Mesendoderm (in vitro differentiated cells): ENCODE measurements at places on chromosomes 3 and 15.

- no peak for DNase-seq
Observed at GRCh38 chr3:47901280-47901833, 98.4 kb downstream of the DHX30 start.

- no peak for DNase-seq
Observed at GRCh38 chr15:98581715-98582114, 66.6 kb upstream of the IGF1R start.

GRCh38 chr3:15722877-15723623 lies 74.7 kb downstream of the ANKRD28 start:
- no peak for DNase-seq

DNA sequence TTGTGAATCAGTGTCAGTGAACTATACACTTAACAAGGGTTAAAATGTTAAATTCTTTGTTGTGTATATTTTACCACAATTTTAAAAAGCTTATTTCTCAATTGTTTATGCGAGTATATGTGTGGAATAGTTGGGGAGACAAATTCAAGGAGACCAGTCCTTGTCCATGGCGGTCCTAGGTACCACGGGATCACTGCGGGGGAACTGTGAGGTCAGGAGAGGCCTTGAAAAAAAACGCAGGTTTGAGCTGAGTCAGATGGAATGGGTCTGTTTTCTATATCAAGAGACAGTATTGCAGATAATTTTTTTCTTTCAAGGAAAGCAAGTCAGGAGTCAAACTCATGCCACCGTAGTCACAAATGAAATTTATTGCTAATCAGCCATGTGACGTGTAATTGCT lies 18.5 kb downstream of the IGF1R start:
- DNase-seq: no peak

DNA sequence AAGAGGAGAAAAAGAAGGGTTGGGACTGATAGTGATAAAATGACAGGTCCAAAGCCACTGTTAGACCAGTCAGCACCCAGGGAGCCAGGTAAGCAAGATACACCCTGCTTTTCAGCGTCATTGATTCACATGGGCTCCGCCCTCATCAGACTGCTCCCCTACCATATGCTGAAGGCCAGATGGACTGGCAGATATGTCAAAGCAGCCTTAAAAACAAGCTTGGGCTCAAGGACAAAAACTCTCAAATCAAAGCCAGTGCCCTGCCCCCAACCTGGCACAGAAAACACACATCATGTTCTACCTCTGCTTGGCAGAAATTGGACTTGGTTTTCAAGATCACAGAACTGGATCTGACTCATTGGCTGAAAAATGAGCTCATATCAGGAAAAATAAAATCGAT lies 33.4 kb downstream of the SH3BP5 start:
- no peak for DNase-seq

- DNase-seq: no peak
Observed at GRCh38 chr3:123695731-123696640, 111.1 kb upstream of the HACD2 start.

GRCh38 chr3:184741798-184742675 lies 30.2 kb upstream of the MAGEF1 start:
- DNase-seq: no peak

DNA sequence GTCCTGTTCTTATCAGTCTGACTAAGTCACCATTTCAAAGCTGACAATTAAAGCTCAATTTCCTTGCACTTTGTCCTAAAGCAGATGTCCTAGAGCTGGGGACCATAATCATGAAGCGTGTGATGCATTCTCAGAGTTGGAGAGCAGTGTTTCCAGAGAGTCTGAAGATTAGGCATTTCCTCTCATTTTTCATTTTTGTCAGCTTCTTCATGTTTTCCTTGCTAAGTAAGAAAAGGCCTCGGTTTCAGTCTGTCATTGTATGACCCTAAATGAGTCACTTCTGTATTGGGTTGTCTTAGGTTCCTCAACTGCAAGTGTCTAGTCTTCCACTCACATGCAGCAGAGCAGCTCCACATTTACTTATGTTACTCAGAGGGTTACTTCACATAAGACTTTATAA lies 257.2 kb upstream of the TPRG1 start:
- DNase-seq: no peak

DNA sequence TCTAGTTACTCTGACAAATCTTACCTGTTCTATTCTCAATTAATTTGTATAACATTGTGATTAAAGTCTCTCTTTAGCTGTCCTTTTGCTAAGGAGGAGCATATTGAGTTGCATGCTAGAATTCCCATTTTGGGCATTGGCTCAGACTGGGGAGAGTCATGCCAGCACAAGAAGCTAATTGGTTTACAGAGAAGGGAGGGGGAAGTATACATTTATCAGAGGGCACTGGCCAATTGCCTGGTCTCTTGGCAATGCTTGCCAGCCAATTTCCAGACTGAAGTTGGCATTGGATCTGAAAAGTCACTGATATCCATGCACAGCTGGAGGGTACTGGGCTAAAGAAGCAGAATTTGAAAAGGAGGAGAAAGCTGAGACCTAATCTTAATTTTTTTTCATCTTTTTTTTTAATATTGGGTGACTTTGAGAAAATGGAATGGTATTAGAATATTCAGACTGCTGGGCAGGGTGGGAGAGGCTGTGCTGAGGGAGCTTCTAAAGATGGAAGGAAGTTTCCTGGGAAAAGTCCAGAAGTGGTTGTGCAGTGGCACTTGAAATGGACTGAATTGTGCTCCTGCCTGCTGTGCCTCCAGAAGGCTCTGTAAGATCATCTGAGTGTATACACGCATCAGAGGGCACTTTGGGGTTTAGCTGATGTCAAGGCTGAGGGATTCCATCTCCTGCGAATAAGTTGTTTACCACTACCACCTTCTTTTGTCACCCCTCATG lies 365.2 kb upstream of the DPH6 start:
- no peak for DNase-seq

- no peak for DNase-seq
Observed at GRCh38 chr15:90690585-90690984, 26.6 kb upstream of the BLM start.

GRCh38 chr3:31462050-31462569 lies 70.6 kb upstream of the STT3B start:
- DNase-seq: peak; percentile 38

DNA sequence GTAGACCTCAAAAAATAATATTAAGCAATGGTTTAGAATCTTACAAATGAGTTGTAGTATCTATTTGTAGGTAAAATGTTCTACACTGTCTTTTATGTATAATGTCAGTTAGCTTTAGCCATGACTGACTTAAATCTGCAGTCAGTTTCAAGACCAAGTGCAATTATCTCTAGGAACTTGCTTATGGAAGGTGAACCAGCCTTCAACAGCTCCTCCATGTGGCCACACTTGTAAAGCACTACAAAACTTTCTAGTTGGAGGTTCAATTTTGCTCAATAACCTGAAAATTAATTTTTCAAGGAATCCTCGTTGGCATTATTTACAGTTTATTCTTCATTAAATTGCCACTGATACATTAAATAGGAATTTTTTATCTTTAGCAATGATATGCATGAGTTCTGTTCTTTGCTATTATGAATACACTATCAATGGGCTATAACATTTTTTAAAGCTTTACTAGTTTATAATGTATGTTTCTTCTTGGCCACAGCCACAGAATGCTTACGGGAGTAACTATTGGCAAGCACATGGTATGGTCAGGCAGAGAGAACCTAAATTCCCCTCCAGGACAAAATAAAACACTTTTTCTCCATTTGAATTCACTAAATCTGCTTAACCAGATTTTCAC lies 315.3 kb upstream of the UBE2E2 start:
- peak; percentile 56 for DNase-seq

DNA sequence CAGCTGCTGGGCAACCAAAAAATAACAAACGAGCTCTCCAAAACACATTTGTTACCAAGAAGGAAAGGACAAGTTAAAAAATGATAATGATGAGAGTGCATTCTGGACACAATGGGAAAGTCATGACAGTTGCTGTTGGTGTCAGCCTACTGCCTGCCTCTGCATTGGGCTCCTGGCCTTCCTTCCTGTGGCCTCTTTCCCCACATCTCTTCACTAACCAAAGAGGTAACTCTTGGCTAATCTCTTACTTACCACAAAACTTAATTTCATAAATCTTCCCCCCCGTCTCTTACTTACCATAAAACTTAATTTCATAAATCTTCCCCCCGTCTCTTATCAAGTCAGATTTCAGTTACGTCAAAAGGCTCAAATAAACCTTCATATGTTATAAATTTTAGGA lies 58.6 kb downstream of the AGTR1 start:
- DNase-seq: no peak

GRCh38 chr15:101642361-101642760 lies 9.8 kb downstream of the TM2D3 start:
- DNase-seq: peak; percentile 14

GRCh38 chr3:59334585-59334984 lies 284.8 kb upstream of the CFAP20DC start:
- no peak for DNase-seq

DNA sequence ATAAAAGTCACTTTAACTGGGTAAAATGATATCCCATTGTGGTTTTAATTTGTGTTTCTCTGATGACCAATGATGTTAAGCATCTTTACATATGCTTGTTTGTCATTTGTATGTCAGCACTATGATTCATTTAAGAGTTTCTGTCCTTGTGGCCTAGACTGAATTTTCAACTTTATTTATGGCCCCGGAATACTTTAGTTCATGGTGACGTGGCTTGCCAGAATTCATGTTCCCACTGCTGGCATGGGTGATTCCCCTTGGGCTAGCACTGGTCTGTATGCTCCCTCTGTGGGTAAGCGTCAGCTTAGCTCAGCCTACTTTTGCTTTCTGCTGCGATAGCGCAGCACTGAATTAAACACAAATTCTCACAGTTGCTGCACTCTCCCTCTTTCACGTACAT lies 436.3 kb upstream of the SGO1 start:
- no peak for DNase-seq

- peak; percentile 83 for DNase-seq
Observed at GRCh38 chr3:38651153-38651789, 1.8 kb upstream of the SCN5A start.

GRCh38 chr15:55514414-55514850 lies 6.4 kb upstream of the DNAAF4 start:
- no peak for DNase-seq

DNA sequence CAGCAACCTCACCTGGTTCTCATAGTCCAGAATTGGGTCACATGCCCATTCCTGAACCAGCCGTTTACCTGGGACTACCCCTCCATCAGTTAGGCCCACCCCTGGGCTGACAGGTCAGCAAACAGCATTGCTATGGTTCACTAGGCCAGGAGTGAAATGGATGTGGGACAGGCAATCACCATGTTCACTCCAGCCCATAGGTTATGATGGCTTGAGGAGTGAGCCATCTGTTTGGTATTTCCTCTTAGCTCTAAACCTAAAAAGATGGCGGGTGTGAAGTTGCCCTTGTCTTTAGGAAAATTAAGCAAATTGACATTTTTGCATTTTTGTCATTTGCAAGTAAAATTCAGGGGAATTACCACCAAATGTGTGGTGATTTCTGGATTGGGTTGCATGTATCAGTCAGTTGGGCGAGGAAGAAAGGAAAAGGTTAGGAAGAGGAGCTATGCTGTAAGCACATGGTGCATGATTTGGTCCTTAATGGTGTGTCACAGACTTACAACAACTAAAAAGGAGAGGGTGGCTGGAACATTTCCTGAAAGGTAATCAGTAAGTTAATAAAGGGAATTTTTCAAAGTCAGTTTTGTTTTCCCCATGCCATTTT lies 17.2 kb downstream of the NXPE3 start:
- peak; percentile 45 for DNase-seq

- DNase-seq: no peak
Observed at GRCh38 chr3:23685541-23686258, 120.1 kb upstream of the UBE2E1 start.

- DNase-seq: no peak
Observed at GRCh38 chr3:164488893-164489292, 589.4 kb downstream of the SI start.

- DNase-seq: no peak
Observed at GRCh38 chr15:28260317-28260716, 61.7 kb downstream of the HERC2 start.

DNA sequence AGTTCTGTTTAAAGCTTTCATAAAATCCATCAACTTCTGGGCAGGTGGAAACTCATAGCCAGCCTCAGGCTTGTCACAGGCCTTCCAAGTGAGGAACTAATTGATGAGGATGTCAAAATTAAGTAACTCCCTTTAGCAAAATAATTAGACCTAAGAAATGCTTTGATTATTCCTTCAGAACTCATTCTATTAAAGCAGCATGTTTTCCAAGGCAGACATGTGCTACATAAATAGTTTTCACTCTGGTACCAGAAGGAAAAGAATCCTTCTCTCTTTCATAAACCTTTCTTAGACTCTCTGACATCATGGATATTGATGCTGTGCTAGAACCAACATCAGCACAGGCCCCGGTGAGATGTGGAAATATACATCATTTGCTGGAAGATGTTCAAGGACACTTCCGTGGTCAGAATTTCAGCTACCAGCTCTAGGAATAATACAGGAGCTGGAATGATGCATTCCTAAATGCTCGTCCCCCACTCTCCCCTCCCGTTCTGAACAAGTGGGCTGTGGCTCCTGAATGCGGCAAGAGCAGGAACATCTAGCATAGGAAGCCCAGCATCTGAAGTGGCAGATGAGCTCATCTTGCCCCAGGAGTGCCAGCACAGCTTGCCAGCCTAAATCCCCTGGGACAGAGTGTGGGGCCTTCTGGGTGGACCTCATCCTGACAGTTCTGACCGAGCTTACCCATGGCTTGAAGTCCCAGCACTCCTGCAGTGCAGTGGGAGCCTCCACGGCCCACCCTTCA lies 82.4 kb downstream of the WWTR1 start:
- DNase-seq: peak; percentile 62

DNA sequence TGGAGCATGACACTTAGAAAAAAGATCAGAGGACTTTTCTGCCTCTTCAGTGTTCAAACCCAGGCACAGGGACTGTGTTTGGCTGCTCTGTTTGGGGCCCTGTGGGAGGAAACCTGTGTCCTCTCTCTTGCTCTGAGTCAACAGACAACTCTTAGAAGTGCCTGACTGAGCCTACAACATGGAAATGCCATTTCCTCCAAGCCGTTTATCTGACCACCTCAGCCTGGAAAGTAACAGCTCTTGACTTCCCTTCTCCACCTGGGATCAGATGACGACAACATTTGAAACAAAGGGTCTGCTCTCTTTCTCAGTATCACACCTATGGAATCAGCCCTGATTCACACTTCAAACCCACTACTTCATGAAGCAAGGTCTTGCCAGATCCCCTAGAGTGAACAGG lies 91.3 kb upstream of the CTDSPL start:
- DNase-seq: peak; percentile 92

DNA sequence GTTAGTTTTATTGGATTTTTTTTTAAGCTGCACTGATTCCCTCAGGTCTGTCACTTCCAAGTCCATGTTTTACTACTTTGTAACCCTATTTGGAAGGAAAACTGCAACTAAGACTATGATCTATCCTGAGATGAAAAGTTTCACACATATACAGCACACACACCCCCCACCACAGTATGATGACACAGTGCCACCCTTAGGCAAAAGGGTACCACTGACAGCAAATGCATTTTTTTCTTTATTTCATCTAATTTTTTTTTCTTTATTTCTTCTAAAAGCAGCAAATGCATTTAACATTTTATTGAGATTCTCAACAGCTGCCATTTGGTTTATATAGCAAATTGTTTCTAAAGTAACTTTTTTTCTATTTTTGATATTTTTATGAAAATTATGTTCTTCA lies 21.2 kb downstream of the NGRN start:
- DNase-seq: peak; percentile 32
